D341Med (cell line): ENCODE measurements at places on chromosomes 16 and 17.

GRCh38 chr16:6645768-6646568, 686.7 kb upstream of the RBFOX1 start:
- no peak for DNase-seq

- no peak for DNase-seq
These were observed 176.8 kb downstream of the KATNIP start for GRCh38 chr16:27726621-27727261.

DNA sequence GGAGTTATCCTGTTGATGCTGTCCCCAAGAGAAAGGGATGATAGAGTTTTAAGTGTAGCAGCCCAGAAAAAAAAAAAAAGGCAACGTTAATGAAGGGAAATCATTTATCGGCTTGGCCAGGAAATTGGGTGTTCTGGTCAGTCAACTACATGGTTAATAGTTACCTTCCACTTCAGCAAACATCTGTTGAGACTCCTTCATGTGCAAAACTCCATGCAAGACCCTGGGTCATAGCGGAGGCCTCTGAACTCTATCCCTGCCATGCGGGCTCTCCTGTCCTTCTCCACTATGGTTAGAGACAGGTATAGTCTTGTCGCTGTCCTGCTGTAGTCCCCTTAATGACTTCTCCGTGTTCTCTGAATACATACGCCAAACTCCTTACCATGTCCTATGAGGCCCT, 3.5 kb upstream of the LYRM9 start:
- DNase-seq: no peak

DNA sequence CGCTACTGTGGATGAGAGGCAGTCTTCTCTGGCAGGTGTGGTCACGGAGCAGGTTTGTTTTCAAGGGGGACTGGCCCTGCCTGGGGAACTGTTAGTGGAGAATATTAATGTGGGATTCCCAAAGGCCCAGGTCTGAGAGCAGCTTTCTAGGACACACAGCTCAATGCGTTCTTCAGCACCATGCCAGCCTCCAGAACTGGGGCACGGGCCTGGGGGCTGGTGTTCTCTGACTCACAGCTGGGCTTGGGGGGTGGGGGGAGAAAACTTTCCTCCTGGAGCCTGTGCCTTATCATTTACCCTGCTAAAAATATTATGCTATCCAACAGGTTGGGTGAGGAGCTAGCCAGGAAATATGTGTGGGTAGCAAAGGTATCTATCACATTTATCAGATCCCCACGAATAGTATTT, 13.5 kb upstream of the LHX1 start:
- no peak for DNase-seq

GRCh38 chr17:76252040-76252954, 12.0 kb upstream of the RNF157 start:
- DNase-seq: no peak

GRCh38 chr17:5866978-5867377, 203.2 kb upstream of the WSCD1 start:
- DNase-seq: no peak

DNA sequence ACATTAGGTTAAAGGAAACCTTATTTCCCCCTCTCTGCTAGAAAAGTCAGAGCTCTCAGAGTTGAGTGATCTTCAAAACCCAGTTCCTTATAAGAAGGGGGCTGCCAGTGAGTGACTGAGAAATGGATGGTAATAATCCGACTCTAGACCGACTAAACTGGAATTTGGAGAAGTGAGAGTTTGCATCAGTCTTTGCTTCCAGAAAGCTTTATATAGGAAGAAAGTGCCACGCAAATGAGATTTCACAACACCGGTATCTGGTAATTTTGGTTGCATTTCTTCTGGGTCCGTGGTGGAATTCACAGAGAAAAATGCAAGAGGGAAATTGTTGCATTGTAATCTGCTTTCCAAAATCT, 271.4 kb downstream of the MAF start:
- no peak for DNase-seq

GRCh38 chr16:75931043-75931442, 204.8 kb upstream of the CPHXL start:
- DNase-seq: no peak

- DNase-seq: no peak
These were observed 37.5 kb upstream of the CCR7 start for GRCh38 chr17:40602445-40603443.

- DNase-seq: peak; percentile 57
These were observed 421.1 kb upstream of the C16orf82 start for GRCh38 chr16:26645614-26646013.

DNA sequence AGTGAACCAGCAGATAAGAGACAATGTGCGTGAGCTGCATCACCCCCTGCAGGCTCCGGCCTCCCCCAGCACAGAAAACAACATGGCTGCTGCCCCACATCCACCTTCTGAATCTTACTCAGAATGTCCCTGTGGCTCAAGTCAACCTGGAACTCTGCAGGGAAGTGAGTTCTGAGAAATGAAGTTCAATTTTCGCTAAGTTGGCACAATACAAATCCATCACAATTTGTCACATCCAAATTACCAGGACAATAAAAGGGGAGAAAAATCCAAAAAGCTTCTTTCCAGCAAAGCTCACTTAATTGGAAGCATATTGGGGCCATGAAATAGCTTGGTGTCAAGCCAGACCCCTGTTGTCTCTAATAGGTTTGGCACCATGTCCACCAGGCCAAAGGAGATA, 38.1 kb downstream of the CLEC19A start:
- no peak for DNase-seq

DNA sequence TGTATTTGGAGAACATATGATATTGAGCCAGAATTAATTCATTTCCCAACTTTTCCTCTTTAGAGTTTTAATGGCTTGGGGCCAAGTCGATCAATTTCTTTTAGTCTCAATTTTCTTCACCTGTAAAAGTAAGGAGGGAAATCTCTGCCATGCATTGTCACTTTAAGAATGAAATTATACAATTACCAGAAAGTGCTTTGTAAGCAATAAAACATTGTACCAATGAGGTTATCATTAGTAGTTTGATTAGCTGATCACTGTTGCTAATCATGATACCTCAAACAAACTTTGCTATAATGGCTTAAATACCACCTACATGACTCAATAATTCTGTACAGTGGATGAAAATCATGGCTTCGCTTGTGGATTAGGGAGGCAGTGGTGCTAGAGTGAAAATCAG, 1525.8 kb upstream of the GOT2 start:
- no peak for DNase-seq

- DNase-seq: no peak
These were observed 237.3 kb upstream of the CIBAR2 start for GRCh38 chr16:85349365-85350145.

GRCh38 chr17:76341301-76341700, 12.4 kb downstream of the PRPSAP1 start:
- DNase-seq: no peak

DNA sequence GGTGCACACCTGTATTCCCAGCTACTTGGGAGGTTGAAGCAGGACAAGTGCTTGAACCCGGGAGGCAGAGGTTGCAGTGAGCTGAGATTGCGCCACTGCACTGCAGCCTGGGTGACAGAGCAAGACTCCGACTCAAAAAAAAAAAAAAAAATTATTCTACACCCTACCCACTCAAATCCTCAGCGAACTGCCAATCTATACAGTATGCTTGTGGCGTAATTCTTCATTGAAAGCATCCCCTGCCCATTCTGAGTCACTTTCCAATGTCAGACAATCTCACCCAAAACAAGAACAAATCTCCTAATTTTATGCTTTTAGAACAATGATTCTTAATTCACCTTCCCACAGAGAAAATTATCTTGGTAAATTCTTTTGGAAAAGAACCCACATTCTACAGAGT, 12.0 kb downstream of the AMFR start:
- DNase-seq: no peak

GRCh38 chr17:59619035-59619297, 729 bp upstream of the CLTC start:
- no peak for DNase-seq

- DNase-seq: no peak
These were observed 1.1 kb upstream of the RNF213 start for GRCh38 chr17:80259457-80260068.

DNA sequence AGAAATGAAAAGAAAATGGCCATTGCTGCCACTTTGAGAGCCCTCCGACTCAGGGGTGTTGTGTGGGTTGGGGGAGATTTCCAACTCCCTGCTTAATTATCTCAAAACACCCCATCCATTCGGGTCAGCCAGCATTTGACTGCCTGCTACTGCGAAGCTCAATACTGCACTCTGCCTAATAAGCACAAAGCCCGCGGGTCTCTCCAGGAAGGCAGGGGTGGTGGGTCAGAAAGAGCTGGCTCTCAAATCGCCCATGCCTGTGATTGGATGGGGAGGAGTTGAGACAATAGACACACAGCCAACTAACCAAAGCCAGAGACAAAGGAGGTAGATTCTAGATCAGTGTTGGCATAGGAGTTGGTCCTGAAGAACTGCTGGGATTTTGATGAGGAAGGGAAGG, 2.3 kb upstream of the XAF1 start:
- no peak for DNase-seq

GRCh38 chr17:4786516-4786915, 352 bp upstream of the VMO1 start:
- DNase-seq: no peak

DNA sequence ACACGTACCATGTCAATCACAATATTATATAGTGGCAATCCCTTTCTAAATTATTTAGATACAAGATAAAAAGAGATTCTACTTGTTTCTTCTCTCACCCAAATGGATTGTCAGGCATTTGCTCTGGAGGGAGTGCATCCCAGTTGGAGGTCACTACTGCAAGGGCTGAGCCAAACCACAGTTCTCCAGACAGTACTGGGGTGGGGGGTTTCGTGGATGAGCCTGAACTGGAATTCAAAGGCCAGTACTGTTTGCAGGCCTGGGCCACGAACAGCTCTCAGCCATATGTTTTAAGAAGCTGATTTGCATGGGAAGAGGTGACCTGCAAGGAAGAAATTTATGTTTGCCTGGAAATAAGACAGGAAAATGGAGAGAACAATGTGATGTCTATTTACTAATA, 314.9 kb downstream of the PMP22 start:
- DNase-seq: no peak

DNA sequence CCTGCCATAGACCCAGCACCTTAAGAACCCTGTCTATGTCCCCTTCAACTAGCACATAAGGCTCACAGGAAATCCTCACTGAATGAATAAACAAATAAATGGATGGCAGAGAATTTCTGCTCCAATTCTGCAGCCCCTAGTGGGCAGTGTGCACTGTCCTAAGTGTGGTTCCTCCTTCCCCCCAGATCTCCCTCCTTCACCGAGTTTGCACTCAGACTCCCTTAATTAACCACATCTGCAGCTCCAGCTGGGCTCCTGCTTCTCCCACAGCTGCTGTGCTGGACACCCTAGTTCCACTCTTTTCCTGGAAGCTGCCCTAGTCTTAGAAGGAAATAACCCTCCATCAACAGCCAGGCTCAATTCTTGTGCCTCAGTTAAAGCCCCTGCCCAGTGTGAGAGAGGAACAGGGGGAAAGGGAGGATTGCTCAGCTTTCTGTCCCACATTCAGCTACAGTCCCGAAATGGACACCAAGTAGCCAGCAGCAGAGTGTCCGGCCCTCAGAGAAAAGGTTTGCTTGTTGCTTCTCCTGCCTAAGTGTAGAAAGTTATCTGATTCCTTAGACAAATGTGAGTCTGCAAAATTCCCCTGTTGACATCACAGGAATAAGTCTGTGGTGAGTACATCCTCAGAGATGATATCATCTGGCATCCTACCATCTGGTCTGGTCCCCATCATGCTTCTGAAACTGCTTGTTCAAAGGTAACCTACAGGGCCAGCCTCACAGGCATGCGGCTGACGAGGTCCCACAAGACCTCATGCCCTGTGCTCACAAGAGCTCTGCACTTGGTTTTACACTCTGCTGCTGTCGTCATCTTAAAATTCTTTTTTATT, 12.3 kb downstream of the LRRC3C start:
- DNase-seq: no peak

GRCh38 chr17:38585056-38585917, 20.5 kb downstream of the SRCIN1 start:
- no peak for DNase-seq

- no peak for DNase-seq
These were observed 1259.0 kb upstream of the GOT2 start for GRCh38 chr16:59993101-59993500.

DNA sequence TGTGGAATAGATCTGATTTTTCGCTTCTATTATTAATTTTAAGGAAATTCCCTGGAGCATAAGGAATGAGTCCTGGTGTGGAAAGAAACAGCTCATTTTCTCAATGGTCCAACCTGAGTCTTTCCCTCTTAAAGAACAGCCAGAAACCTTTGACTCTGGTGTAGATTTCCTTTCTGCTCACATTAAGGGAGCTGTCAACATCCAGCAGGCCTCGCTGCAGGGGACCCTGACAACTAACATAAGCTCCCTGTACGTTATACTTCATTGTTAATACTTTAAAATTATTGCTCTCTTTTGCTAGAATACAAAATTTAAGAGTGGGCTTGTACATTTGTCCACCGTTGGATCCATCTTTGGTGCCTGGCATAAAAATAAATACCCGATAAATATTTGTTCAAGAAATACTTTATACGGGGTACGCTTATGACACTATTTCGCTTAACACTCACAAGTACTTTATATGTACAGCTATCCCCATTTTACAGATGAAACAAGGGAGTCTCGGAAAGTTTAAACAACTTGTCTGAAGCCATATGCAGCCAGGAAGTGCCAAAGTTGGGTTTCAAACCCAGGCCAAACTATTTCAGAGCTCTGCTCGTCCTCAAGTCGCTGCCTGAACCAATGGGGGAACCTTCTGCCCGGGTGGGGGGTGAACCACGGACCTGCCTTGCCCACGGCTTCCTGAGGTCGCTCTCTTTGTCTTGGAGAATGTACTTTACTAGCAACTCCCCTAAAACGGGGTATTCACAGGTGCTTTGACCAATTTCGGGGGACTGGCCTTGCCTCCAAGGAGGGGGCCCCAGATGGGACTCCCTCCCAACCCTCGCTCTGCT, 611 bp downstream of the SMARCE1 start:
- no peak for DNase-seq

DNA sequence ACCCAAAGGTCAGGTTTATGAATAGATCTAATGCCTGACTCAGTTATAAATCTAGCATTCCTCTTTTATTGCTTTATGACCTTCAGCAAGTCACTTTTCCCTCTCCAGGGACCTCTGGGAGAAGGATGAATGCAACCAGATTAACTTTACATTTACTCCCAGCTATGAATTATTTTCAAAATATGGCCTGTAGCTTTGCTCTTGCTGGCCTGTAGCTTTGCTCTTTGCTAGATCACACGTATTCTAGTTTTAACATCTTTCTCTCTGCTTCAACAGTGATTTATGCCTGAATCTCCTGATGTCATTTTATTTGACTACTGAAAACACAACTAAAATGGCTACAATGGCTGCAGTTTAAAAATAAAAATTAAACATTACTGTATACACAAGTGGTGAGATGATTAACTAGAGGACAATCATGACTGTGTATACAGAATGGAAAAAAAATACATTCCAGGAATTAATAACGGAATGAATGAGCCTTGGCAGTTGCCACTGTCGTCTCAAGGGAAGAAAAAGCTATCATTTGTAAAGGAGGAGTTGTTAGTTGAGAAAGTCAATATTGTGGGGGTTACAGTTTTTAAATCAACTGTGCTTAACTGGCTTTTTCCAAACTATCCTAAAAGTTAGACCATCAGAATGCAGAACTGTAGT, 434.5 kb upstream of the GOT2 start:
- no peak for DNase-seq
